ENCODE measurements at places on chromosomes 5 and 9.

DNA sequence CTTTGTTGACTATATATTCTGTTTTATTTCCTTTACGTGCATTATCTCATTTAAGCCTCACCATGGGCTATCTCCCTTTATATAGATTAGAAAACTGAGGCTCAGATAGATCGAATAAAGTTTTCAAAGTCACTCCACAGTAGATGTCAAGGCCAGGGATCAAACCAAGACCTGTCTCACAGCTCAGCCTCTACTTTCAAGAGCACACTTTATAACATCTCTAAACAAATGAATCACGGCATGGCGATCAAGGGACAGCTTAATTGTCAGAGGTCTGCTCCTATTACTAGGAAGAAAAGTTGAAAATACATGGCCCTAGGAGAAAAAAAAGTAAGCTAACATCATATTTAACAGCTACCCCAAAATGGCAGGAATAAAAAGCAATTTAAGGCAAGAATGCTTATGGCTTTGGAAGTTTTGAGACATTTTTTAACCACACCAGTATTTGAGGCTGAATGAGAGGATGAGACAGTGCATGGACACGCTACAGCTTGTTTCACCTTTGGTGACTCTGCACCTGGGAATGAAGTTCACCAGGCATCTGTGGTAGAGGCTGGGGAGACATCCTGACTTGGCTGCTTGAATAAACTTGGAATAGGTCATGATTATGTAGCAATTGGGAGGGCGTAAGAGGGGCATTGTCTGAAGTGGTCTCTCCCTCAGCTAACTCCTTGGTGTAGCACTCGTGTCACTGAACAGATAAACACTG is 486.8 kb upstream of the WWC1 start:
- DNase-seq, result no peak
- H3K4me1 ChIP-seq, result no peaks in the 10 kb centered on the region
- H3K27me3 ChIP-seq, result no peaks in the 10 kb centered on the region
- H3K4me3 ChIP-seq, result no peak overlapping the region

GRCh38 chr5:1497795-1498622 is 25.8 kb downstream of the LPCAT1 start:
- no peak for DNase-seq
- no peak overlapping the region for H3K4me3 ChIP-seq
- H3K27me3 ChIP-seq, result no peaks in the 10 kb centered on the region
- H3K36me3 ChIP-seq, result peaks cover 14% of the 10 kb centered on the region
- H3K4me1 ChIP-seq, result no peaks in the 10 kb centered on the region

DNA sequence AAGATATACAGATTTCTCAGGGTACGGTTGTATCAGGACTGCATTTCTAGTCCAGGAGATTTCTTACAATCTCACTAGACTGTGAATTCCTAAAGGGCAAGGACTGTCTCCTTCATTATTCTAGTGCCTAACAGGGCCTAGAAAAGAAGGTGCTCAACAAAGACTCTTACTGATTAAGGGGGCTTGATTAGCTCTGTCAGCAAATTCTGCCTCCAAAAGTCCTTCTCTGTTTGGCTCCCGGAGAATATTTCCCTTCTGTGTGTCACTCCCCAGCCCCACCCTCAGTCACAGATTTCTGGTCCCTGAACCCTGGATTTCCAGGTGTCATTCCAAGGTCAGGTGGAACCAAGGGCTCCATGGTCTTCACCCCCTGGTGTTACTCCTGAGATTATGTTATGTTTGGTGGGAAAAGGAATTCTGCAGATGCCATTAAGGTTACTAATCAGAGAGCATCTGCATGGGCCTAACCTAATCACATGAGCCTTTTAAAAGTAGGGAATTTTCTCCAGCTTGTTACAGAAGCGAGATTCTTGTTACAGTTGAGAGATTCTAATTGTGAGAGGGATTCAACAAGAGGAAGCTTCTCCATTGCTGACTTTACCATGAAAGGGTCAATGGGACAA is 167.7 kb upstream of the LHFPL2 start:
- no peaks in the 10 kb centered on the region for H3K27me3 ChIP-seq
- no peak overlapping the region for H3K4me3 ChIP-seq
- no peak for DNase-seq
- no peaks in the 10 kb centered on the region for H3K36me3 ChIP-seq
- no peak overlapping the region for H3K27ac ChIP-seq
- H3K4me1 ChIP-seq, result no peaks in the 10 kb centered on the region

- H3K27me3 ChIP-seq, result no peaks in the 10 kb centered on the region
- no peak for DNase-seq
- no peaks in the 10 kb centered on the region for H3K4me1 ChIP-seq
- H3K36me3 ChIP-seq, result no peaks in the 10 kb centered on the region
Measured at GRCh38 chr5:20105915-20106314, 117.9 kb upstream of the CDH18 start.

- H3K4me1 ChIP-seq, result no peaks in the 10 kb centered on the region
- no peaks in the 10 kb centered on the region for H3K36me3 ChIP-seq
- no peak overlapping the region for H3K27ac ChIP-seq
- no peaks in the 10 kb centered on the region for H3K27me3 ChIP-seq
- no peak overlapping the region for H3K4me3 ChIP-seq
- DNase-seq, result no peak
Measured at GRCh38 chr5:135287551-135287950, 111.5 kb downstream of the MACROH2A1 start.

DNA sequence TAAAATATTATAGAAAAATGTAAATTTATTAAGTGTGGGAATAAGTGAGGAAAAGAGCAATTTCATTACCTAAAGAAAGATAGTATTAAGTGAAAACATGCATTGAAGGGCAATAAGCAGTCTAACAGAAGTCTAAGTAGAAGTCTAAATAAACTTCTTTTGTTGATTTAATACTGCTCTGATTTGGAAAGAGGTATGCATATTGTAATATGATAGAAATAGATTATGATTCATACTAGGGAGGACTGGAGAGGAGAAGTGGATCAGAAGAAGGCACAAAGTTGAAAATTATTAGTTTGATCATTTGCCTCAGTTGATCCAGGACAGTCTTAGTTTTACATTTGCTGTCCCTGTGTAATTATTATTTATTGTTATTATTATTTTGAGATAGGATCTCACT is 6.6 kb upstream of the ERBIN start:
- H3K36me3 ChIP-seq, result no peaks in the 10 kb centered on the region
- H3K4me3 ChIP-seq, result no peak overlapping the region
- no peak overlapping the region for H3K27ac ChIP-seq
- H3K4me1 ChIP-seq, result no peaks in the 10 kb centered on the region
- no peak for DNase-seq

DNA sequence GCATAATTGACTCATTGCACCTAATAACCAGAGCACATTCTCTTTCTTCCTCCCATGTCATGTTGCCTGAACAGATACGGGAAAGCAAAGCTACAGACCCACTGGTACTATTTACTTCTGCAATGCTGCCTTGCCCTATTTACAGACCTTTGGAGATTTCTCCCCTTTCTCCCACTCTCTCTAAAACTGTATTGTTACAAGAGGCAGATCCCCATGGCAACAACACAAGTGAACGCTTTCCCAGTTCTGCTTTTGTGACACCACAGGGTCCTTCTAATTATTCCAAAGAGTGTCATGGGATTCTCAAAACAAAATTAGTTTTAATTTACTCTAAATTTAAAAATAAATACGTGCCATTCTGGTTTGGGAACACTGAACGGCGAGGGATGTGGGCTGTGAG is 104.7 kb downstream of the KCTD16 start:
- no peak overlapping the region for H3K27ac ChIP-seq
- H3K4me1 ChIP-seq, result no peaks in the 10 kb centered on the region
- no peaks in the 10 kb centered on the region for H3K36me3 ChIP-seq
- DNase-seq, result no peak

DNA sequence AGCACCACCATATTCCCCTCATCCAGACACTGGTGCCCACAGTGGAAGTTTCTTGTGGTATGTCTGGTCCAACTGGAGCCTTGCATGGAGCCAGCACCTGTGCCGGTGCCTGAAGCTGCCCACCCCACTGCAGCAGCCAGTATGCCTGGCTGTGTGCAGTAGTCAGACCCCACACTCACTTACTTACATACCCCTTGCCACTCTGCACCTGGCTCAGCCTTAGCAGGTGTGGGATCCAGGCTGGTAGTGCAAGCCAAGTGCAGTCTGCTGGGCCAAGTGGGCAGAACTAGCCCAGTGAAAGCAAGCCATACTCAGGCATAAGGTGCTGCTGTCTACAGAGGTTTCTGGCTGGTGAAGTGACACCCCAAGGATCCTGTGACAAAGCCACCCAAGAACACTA is 871.4 kb upstream of the C9orf72 start:
- DNase-seq, result no peak
- H3K4me3 ChIP-seq, result no peak overlapping the region
- no peaks in the 10 kb centered on the region for H3K36me3 ChIP-seq
- no peaks in the 10 kb centered on the region for H3K4me1 ChIP-seq
- no peaks in the 10 kb centered on the region for H3K27me3 ChIP-seq

Measured in right atrium auricular region (tissue), 2 donors.